Thoracic aorta (tissue), 2 donors: ENCODE measurements at places on chromosomes 16 and 17. TPM values are rescaled to one million over a fixed set of nuclear protein-coding genes. Genes with fewer than 3 reads are reported as not detected.

The ZG16 gene
- total RNA-seq: not detected

The PNPO gene
- total RNA-seq: 16.9 TPM

The UNK gene
- 31.0 TPM for total RNA-seq

DNA sequence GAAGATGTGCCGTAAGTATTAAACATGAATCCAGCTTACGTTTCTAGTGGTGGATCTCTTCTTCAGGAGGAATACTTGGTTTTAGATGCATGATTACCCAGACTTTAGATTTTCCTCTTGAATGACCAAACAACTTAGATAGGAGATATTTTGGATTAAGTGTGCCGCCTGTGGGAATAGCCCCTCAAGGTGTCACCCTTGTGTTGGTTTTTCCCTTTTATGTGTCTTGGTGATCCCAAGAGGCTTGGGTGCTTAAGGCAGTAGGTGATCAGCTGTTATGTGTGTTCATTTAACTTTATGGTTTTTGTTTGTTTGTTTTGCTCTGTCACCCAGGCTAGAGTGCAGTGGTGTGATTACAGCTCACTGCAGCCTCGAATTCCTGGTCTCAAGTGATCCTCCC, 115.1 kb downstream of the PPM1E start:
- DNase-seq: no peak

- no peak for DNase-seq
Observed at GRCh38 chr17:64354396-64354795, 36.3 kb downstream of the PECAM1 start.

DNA sequence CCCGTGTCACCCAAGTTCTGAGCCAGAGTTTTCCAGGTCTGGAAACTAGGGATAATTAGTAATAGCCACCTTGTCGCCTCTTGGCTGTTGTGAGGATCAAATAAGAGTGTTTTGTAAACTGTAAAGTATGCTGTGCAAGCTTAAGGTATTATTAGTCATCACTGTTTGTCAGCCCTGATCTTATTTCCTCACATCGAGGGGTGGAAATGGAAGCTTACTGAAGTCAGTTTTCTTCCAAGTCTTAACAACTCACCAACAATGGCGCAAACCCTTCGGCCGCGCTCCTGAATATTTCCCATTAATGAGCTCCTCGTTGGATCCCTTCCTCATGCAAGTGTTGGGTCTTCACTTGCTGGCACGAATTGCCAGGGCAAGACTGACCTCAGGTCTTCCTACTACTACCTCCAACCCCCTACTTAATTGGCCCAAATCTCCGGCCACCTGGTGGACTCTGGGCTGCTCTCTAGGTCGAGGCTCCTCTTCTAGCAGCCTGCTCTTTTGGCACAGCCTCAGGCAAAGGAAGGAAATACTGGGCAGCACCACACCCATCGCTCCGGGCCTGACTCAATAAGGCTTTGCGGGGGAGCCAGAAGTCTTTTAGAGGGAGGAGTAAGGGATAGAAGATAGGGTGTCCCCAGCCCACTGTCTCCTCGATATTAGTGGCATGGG, 885 bp upstream of the SLC35B1 start:
- DNase-seq: no peak

- no peak for DNase-seq
Observed at GRCh38 chr16:66651965-66652364, 44.6 kb downstream of the CMTM4 start.

GRCh38 chr16:2838928-2839327, 8.8 kb downstream of the ZG16B start:
- DNase-seq: no peak

- no peak for DNase-seq
Observed at GRCh38 chr16:4319454-4320421, 3.9 kb downstream of the GLIS2 start.

DNA sequence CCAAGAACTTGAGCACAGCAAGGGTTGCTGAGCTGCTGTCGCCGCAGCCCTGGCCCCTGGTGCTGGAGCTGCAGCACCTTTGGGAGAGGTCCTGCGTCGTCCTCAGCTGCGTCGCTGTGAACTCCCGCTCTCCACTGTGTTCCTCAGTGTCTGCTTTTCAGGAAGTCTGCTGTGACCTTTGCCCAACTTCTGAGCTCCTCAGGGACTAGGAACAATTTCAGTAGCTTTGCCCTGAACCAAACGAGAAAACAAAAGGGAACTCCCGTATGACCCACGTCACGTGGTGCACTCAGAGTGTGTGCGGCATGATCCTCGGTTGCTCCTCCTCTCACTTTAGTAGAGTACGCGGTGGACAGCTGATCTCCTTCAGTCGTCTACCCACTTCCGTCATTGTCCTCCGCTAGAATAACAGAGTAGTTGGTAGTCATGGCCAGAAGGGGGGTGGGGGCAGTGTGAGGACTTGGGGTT, 44.2 kb downstream of the WDR45B start:
- DNase-seq: no peak

GRCh38 chr16:56401482-56401881, 23.9 kb downstream of the AMFR start:
- DNase-seq: no peak
